ENCODE measurements at places on chromosomes 1 and 21. TPM values are rescaled to one million over a fixed set of nuclear protein-coding genes. Genes with fewer than 3 reads are reported as not detected.

- peak overlapping the region; percentile 57 for H3K27ac ChIP-seq
- peaks cover 23% of the 10 kb centered on the region for H3K4me1 ChIP-seq
- peaks cover 65% of the 10 kb centered on the region for H3K27me3 ChIP-seq
- peak; percentile 81 for DNase-seq
- H3K36me3 ChIP-seq: peaks cover 14% of the 10 kb centered on the region
Observed at GRCh38 chr1:229430761-229431283, 3.1 kb downstream of the ACTA1 start.

The NPR1 gene
- 12.9 TPM for total RNA-seq

- DNase-seq: peak; percentile 50
- H3K27ac ChIP-seq: no peak overlapping the region
- peaks cover 5% of the 10 kb centered on the region for H3K27me3 ChIP-seq
- no peak overlapping the region for H3K4me3 ChIP-seq
- no peaks in the 10 kb centered on the region for H3K4me1 ChIP-seq
Observed at GRCh38 chr1:30418061-30418938, 305.1 kb downstream of the MATN1 start.

The LIN28A gene
- not detected for total RNA-seq

The IRF6 gene
- total RNA-seq: 0.49 TPM

GRCh38 chr1:87273291-87273690 is 55.4 kb upstream of the LMO4 start:
- no peak overlapping the region for H3K27ac ChIP-seq
- H3K36me3 ChIP-seq: no peaks in the 10 kb centered on the region
- no peak for DNase-seq
- H3K4me1 ChIP-seq: peaks cover 2% of the 10 kb centered on the region
- H3K27me3 ChIP-seq: no peaks in the 10 kb centered on the region
- H3K4me3 ChIP-seq: no peak overlapping the region

DNA sequence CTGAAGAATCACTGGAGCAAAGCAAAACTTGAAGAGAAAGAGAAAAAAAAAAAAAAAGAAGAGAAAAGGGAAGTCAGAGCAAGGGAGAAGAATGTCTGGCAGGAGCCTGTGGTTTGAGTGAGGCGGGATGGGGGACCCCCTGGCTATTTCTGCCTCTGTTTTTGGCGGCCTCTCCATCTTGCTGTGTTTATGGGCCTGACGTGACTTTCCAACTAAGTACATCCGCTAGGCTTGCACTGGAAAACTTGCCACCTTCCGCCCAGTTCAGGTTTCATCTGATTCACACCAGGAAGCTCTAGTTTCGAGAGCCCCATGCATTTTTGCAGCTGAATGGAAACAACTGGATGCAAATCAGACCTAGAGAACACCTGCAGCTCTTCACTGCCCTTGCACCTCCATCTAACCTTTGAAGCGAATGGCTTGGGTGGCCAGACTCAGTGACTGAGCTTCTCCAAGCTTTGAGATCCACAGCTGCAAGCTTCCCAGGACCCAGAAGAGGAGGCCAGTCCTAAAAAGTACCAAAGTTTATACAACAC is 28.0 kb downstream of the TBX15 start:
- H3K4me3 ChIP-seq: no peak overlapping the region
- H3K27me3 ChIP-seq: no peaks in the 10 kb centered on the region
- peaks cover 10% of the 10 kb centered on the region for H3K36me3 ChIP-seq
- DNase-seq: peak; percentile 70
- H3K27ac ChIP-seq: peak overlapping the region; percentile 31
- peaks cover 19% of the 10 kb centered on the region for H3K4me1 ChIP-seq

DNA sequence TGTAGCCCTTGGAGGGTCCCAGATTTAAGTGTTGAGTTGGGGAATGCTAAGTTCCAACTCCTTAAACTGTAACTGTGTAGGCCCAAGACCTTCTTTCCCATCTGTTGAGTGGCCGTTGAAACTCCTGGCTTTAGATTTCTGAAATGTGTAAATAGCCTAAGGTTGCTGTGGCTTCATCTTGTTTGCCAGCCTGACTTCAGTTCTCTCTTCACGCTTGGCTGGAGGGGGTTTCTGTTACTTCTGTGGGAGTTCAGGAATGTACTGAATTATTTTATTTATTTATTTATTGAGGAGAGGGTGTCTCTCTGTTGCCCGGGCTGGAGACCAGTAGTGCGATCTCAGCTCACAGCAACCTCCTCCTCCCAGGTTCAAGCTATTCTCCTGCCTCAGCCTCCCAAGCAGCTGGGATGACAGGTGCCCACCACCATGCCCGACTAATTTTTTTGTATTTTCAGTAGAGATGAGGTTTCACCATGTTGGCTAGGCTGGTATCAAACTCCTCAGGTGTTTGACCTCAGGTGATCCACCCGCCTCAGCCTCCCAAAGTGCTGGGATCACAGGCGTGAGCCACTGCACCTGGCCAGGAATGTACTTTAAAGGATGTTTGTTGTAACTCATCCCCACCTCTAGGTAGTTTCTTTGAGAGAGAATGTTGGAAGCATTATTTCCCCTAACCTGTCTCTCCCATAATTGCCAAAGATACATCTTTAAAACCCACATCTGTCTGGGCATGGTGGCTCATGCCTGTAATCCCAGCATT is 5.9 kb downstream of the TTC39A start:
- H3K4me3 ChIP-seq: no peak overlapping the region
- no peaks in the 10 kb centered on the region for H3K36me3 ChIP-seq
- peaks cover 2% of the 10 kb centered on the region for H3K4me1 ChIP-seq
- peaks cover 3% of the 10 kb centered on the region for H3K27me3 ChIP-seq
- no peak overlapping the region for H3K27ac ChIP-seq

The CORT gene
- total RNA-seq: 0.98 TPM

GRCh38 chr21:25307489-25307888 is 299.8 kb downstream of the MRPL39 start:
- H3K27ac ChIP-seq: no peak overlapping the region
- H3K36me3 ChIP-seq: no peaks in the 10 kb centered on the region
- no peaks in the 10 kb centered on the region for H3K4me1 ChIP-seq
- DNase-seq: no peak
- H3K27me3 ChIP-seq: no peaks in the 10 kb centered on the region

The DCST1 gene
- total RNA-seq: not detected

DNA sequence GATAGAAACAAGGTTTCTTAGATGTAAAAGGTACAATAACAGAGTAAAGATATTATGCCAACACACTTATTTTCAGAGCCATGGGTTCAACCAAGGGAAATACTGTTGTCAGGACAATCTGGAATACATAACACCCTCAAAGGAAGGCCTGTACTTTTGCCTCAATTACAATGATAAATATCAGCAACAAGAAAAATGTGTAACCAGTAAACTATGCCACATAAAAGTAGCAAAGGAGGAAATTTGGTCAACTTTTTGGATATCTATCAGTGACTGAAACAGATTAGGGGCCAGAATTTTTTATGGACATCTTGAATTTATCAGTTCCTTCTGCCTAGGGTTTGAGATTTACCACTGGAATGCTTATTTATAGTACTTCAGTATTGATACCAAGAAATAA is 24.6 kb upstream of the RAP1GAP start:
- no peaks in the 10 kb centered on the region for H3K4me1 ChIP-seq
- no peak overlapping the region for H3K4me3 ChIP-seq
- no peak for DNase-seq
- no peak overlapping the region for H3K27ac ChIP-seq
- H3K27me3 ChIP-seq: no peaks in the 10 kb centered on the region
- H3K36me3 ChIP-seq: peaks cover 36% of the 10 kb centered on the region

DNA sequence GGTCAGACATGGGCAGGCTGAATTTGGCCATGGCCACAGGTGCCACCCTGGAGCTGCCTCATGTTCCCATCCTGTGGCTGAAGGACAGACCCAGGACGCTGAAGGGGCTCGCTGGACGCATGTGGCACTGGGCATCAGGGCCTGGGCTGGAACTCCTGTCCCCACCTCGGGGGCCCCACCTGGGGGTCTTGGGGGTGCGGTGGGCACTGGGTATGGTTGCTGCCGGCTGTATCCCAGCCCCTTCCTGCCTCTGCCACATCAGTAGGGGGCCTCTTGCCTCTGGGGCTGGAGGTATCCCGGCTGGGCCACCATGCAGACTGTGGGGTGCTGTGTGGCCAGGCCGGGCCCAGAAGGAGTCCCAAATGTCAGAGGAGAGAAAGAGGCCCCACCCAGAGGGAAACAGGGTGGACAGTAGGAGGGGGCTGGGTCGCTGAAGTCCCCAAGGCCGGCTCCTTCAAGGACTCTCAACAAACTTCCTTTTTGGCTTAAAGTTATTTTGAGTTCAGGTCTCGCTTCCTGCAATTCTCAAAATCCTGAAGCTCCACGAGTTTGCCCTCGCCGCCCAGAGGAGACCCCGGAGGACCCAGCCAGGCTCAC is 78.7 kb downstream of the SIK1 start:
- peak overlapping the region; percentile 77 for H3K27ac ChIP-seq
- H3K4me1 ChIP-seq: peaks cover 63% of the 10 kb centered on the region
- no peak overlapping the region for H3K4me3 ChIP-seq
- H3K36me3 ChIP-seq: no peaks in the 10 kb centered on the region
- DNase-seq: no peak

DNA sequence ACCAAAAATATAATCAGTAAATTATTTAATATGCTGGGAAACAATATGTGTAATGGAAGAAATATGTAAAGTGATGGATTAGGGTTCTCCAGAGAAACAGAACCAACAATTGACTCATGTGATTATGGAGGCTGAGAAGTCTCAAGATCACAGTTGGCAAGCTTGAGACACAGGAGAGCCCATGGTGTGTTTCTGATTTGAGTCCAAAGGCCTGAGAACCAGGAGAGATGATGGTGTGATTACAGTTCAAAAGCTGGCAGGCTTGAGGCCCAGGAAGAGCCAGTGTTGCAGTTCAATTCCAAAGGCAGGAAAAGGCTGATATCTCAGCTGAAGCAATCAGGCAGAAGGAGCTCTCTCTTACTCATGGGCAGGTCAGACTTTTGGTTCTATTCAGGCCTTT is 138.8 kb upstream of the NBPF11 start:
- H3K27ac ChIP-seq: no peak overlapping the region
- H3K27me3 ChIP-seq: peaks cover 3% of the 10 kb centered on the region

GRCh38 chr1:105427543-105427942 is 1628.9 kb upstream of the PRMT6 start:
- H3K4me1 ChIP-seq: no peaks in the 10 kb centered on the region
- H3K27me3 ChIP-seq: no peaks in the 10 kb centered on the region
- no peak overlapping the region for H3K4me3 ChIP-seq
- no peak overlapping the region for H3K27ac ChIP-seq

- H3K4me1 ChIP-seq: peaks cover 2% of the 10 kb centered on the region
- DNase-seq: peak; percentile 41
- no peaks in the 10 kb centered on the region for H3K27me3 ChIP-seq
- H3K27ac ChIP-seq: no peak overlapping the region
- H3K4me3 ChIP-seq: no peak overlapping the region
Observed at GRCh38 chr1:40939320-40940059, 40.0 kb upstream of the CTPS1 start.

DNA sequence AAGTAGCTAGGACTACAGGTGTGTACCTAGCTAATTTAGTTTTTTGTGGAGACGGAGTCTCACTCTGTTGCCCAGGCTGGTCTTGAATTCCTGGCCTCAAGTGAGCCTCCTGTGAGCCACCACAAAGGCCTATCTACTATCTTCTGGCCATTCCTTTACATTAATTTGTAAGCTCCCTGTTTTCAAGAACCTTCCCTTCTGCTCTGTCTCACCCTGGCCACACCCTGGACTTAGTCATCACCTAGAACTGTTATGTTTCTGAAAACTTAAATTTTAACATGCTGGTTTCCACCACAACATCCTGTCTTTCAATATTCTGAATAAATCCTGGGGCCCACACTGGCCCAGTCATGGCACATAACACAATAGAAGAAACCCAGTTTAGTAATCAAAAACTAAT is 4.9 kb upstream of the B4GALT3 start:
- no peak for DNase-seq
- H3K4me3 ChIP-seq: no peak overlapping the region
- H3K4me1 ChIP-seq: peaks cover 26% of the 10 kb centered on the region
- no peak overlapping the region for H3K27ac ChIP-seq

DNA sequence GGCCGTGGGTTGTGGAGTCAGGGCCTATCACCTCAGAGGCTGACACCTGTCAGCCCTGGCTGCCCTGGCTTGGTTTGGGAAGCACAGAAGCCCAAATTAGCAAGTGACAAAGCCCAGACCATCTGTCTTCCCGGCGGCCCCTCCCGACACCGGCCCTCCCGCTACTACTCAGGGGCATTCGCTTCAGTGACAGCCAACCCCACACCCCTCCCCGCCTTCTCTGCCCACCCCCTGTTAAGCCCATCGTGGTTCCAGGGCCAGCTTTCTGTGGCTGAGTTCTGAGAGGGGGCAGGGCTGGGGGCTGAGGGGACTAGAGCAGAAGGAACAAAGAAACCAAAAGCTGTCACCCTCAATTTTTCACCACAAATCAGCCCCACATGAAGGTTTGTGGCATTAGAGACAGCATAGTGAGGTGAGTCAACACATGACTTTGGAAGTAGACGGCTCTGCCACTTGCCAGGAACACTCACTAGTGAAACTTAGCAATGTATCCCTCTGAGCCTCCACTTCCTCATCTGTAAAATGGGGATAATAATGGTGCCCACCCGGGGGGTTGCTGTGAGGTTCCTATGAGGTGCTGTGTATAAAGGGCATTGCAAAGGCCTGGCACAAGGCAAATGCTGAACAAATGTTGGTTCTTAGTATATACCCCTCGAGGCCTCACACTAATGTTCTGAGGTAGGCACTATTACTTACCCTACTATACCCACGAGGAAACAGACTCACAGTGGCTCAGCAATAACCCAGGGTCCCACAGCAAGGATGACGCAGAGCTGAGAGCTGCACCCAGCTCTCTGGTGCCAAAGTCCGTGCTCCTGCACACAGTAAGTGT is 5.2 kb upstream of the TNNI1 start:
- no peaks in the 10 kb centered on the region for H3K36me3 ChIP-seq
- H3K4me3 ChIP-seq: no peak overlapping the region
- H3K4me1 ChIP-seq: peaks cover 83% of the 10 kb centered on the region
- peak overlapping the region; percentile 82 for H3K27ac ChIP-seq
- peak; percentile 83 for DNase-seq

The CLCA4 gene
- not detected for total RNA-seq

DNA sequence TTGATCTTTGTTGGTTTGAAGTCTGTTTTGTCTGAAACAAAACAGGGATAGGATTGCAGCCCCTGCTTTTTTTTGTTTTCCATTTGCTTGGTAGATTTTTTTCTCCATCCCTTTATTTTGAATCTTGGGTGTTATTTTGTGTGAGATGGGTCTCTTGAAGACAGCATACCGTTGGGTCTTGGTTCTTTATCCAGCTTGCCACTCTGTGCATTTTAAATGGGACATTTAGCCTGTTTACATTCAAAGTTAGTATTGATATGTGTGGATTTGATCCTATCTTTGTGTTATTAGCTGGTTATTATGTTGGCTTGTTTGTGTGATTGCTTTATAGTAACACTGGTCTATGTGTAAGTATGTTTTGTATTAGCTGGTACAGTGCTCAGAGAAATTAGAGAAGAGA is 40.9 kb downstream of the GIPC2 start:
- no peak overlapping the region for H3K4me3 ChIP-seq
- no peaks in the 10 kb centered on the region for H3K36me3 ChIP-seq
- H3K27ac ChIP-seq: no peak overlapping the region
- no peak for DNase-seq
- H3K4me1 ChIP-seq: no peaks in the 10 kb centered on the region

DNA sequence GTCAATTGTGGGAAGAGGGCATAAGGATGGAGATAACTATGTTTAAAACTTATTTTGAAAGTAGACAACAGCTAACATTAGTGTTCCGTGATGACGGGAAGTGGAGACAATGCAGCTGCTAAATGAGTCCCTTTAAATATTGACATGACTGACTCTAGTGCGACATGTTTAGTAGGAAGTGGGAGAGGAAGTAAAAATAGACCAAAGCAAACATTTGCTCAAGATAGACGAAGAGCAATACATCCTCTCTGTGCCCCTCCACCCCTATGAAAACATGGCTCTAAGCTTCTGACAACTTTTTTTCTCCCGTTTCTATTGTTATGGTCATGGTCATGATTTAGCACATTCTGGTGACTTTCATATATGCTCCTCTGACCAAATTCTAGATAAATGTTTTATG is 60.0 kb upstream of the HMCN1 start:
- peak overlapping the region; percentile 29 for H3K27ac ChIP-seq
- H3K27me3 ChIP-seq: no peaks in the 10 kb centered on the region
- no peak overlapping the region for H3K4me3 ChIP-seq
- H3K4me1 ChIP-seq: peaks cover 2% of the 10 kb centered on the region
- no peaks in the 10 kb centered on the region for H3K36me3 ChIP-seq

Data from muscle of leg (tissue), 16 donors.